ENCODE measurements at places on chromosomes 2 and 18.

GRCh38 chr2:126888046-126888445 is 10.6 kb upstream of the TEX51 start:
- DNase-seq: no peak

DNA sequence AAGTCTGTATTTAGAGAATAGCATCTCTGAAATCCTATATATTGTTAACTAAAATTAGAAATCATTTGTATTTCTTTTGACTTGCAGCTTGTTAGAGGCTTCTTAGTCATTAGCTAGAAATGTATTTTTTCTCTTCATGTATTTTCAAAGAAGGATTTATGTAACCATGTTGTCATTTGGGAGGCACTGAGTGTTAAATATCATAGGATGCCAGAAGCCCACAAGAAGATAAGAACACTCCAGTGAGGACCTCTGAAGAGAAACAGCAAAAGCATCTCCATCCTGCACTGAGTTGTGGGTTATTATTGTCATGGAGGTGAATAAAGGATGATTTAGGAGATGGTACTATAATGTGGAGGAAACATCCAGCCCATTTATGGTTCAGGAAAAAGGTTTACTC is 93.5 kb downstream of the UBE2E3 start:
- no peak for DNase-seq

- no peak for DNase-seq
Observed at GRCh38 chr2:157843935-157844334, 32.2 kb downstream of the ACVR1 start.

- no peak for DNase-seq
Observed at GRCh38 chr2:24228470-24228869, 53.6 kb downstream of the FAM228A start.

GRCh38 chr2:145157741-145158591 is 638.0 kb upstream of the ZEB2 start:
- DNase-seq: no peak

DNA sequence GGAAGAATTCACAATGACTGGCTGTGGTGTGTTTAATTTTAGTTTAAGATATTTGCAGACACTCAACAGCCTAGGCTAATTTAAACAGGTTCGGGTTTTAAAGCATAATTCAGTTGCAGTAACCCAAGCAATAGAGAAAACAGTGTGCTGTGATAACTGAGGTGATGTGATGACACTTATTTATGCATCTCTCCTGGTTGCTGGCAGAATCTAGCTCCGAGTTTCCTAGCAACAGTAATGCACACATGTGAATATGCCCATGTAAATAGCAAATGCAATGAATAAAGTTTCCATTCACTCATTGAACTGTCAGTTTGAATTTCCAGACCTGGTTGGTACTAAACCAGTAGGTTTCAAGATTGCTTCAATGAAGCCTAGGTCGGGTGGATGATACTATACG is 426.5 kb downstream of the TMX3 start:
- DNase-seq: no peak

DNA sequence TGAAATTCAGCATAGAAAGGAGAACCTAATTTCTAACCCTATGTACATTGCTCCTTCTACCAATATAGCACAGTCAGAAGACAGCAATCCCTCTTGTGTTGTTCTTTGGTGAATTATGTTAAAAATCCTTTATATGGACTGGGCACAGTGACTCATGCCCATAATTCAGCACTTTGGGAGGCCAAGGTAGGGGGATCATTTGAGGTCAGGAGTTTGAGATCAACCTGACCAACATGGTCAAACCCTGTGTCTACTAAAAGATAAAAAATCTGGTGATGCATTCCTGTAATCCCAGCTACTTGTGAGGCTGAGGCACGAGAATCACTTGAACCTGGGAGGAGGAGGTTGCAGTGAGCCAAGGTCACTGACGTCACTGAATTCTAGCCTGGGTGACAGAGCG is 195.6 kb downstream of the TMX3 start:
- DNase-seq: no peak

DNA sequence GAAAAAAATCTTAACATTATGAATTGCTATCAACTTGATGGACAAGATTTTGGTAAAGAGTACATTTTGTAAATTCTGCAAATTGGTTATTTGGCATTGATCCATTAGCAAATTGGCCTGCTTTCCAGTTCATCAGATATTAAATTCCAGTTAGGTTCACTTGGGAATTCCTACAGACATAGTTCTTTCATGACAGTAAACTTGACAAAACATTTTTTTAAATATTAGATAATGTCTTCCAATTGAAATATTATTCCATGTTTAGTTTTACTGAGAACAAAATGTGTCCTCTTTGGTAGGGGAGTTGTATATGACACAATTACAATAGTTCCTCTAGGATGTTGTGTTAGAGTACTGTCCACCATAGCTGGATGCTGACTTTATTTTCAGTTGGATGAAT is 141.9 kb downstream of the LCLAT1 start:
- DNase-seq: no peak

- DNase-seq: no peak
Observed at GRCh38 chr2:142533177-142533576, 344.3 kb upstream of the KYNU start.
